ENCODE measurements at places on chromosomes 4 and X.

- no peak for DNase-seq
Measured at GRCh38 chr4:36286481-36286871, 5.1 kb downstream of the DTHD1 start.

- DNase-seq, result peak; percentile 90
Measured at GRCh38 chrX:130555341-130555740, 153.6 kb downstream of the RBMX2 start.

DNA sequence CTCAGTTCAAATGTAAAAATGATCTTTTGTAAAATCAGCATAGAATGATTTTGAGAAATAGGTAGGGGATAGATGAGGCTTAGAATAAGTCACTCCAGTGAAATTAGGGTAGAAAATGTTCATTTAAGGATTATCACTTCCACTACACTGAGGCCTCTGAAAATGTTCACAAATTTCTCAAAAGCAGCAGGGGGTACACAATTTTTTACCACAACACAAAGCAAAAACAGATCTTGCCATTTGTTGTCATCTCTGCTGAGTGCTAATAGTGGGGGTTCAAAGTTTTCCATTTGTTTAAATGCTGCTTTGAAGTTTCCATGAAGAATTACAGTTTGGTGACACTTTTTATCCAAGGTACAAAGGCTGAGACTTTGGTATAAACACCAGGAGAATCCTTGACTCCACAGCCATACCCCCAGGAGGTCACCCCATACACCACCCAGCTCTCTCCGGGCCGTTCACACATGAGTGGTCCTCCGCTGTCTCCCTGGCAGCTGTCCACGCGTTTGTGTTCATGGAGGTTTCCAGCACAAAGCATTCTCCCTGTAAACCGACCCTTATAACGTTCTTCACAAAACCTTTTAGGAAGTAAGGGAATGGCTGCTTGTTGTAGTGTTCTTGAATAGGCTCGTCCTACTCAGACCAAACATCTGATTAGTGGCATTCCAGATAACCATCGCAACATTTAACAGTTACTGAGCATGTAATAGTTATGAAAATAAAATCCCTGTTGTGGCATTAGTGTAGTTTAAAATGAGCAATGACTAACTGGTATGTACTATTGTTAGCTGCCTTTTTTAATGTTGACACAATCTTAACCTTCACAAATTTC is 71.0 kb downstream of the PRSS12 start:
- DNase-seq, result peak; percentile 66

DNA sequence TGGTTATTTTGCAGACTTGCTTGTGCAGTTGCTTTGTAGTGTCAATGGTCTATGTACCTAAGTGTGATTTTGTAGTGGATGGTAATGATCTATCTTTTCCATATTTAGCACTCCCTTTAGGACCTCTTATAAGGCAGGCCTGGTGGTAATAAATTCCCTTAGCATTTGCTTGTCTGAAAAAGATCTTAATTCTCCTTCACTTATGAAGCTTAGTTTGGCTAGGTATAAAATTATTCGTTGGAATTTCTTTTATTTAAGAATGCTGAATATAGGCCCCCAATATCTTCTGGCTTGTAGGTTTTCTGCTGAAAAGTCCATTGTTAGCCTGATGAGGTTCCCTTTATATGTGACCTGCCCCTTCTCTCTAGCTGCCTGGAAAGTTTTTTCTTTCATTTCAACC is 10.6 kb upstream of the HSD17B13 start:
- no peak for DNase-seq

- DNase-seq, result peak; percentile 93
Measured at GRCh38 chrX:63657821-63658220, 127.2 kb downstream of the ARHGEF9 start.

- no peak for DNase-seq
Measured at GRCh38 chr4:172707622-172708021, 461.0 kb upstream of the GALNT7 start.

GRCh38 chr4:168588916-168589531 is 92.2 kb downstream of the PALLD start:
- peak; percentile 82 for DNase-seq

DNA sequence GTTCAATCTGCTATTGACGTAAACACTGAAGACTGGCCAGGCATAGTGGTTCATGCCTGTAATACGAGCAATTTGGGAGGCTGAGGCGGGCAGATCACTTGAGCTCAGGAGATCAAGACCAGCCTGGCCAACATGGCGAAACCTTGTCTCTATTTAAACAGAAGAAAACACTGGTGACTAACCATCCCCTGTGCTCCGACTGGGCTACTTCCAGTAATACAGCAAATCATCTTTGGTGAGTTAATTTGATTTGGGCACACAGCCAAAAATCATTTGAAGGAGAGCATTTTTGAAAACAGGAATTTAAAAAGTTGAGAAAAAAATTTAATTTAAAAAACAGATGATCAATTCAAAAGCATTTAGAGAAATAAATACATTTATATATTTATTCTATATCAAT is 52.0 kb downstream of the SEC24D start:
- DNase-seq, result peak; percentile 47

DNA sequence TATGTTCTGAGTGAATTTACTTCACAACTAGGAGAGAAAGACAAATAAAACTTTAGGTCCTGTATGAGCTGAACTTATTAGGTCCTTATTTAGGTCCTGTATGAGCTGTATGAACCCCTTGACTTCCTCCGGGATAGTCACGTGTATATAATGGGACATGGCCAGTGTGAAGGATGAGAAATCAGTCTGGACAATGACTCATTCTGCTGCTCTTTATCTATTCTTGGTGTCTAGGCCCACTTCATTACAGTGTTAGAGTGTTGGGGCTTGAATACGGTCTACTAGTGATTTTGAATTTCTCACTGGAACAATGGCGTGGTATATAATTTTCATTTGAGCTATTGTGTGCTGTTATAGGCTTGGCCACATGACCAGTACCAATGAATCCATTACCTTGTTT is 21.9 kb downstream of the STK26 start:
- DNase-seq, result peak; percentile 14

- DNase-seq, result no peak
Measured at GRCh38 chrX:69038188-69038587, 127.1 kb downstream of the PJA1 start.

- no peak for DNase-seq
Measured at GRCh38 chr4:14410516-14410915, 591.8 kb upstream of the CPEB2 start.

- peak; percentile 43 for DNase-seq
Measured at GRCh38 chrX:138756234-138756633, 44.7 kb upstream of the FGF13 start.

- DNase-seq, result peak; percentile 31
Measured at GRCh38 chrX:103464072-103464773, 55.1 kb downstream of the RAB40A start.

DNA sequence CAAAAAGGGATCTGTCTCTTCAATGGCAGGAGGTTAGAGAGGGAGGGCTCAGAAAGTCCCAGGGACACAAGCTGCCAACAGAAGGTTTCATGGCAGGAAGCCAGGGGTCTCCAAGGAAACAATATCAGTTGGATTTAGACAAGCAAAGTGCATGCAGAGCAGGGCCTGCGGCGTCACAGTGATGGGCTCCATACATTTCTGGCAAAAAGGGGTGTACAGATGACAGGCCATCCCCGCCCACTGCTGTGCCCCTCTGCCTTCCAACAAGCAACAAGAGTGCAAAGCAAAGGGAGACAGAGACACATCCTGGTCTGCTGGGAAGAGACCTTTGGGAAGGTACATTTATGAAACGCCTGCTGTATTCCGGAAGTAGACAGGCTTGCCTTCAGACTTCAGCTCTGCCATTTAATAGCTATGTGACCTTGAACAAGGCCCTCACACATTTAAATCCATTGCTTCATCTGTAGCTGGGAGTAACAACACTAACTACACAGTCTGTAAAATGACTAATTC is 121.2 kb downstream of the AFAP1 start:
- peak; percentile 70 for DNase-seq

GRCh38 chr4:8292478-8293107 is 23.0 kb downstream of the HTRA3 start:
- DNase-seq, result no peak

GRCh38 chr4:59200992-59201391 is 1999.1 kb upstream of the ADGRL3 start:
- peak; percentile 11 for DNase-seq

DNA sequence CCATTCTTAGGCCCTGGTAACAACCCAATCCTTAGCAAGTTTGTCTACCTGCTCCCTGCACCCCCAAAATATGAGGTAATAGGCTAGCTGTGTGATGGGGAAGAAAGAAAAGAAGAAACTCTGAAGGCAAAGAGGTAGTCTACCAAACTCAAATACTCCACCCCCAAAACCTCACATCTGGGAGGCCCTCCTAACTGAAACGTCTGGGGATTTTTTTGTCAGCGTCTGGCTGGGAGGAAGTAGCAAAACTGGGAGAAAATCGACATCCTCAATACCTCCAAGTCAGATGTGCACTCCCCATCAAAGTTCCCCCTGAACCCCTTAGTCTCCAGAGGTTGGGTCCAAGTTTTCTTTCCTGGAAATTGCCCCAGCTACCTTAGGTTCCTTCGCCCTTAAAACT is 1.0 kb downstream of the LAMP2 start:
- DNase-seq, result no peak

DNA sequence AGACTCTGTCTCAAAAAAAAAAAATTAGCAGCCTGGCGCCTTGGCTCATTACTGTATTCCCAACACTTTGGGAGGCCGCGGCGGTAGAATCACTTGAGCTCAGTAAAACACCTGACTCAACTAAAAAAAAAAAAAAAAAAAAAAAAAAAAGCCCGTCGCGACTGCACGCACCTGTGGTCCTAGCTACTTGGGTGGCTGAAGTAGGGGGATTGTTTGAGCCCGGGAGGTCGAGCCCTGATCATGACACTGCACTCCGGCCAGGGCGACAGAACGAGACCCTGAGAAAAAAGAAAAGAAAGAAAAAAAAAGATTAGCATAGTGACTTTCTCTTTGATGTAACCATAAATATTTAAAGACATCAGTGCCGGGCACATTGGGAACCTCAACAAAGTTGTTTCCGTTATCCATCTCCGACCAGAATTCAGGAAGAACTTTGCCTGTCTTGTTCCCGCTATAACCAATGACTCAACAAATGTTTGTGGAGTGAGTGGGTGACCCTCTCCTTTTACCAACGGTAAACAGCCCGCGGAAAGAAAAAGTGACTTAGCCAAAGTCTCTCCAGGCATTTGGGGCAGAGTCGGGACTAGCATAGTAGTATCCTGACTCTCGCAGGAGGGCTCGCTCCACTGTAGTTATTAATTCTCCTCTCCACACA is 553 bp upstream of the MED28 start:
- DNase-seq, result peak; percentile 76

DNA sequence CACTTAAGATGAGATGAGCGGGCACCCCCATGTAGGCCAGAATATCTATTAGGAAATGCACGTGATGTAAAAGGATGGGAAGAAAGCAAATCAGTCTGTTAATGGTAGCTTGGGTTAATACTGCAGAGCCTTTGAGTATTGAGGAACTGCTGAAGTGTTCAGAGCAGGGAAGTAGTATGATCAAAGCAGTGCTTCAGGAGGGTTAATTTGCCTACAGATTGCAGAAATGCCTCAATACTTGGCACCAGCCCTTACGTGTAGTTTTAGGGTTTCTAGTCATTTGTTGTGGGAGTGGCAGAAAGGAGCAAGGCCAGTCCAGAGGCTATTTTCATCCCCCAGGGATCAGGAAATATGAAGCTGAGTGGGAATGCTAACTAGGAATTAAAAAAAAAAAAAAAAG is 19.7 kb downstream of the ZFX start:
- DNase-seq, result no peak

DNA sequence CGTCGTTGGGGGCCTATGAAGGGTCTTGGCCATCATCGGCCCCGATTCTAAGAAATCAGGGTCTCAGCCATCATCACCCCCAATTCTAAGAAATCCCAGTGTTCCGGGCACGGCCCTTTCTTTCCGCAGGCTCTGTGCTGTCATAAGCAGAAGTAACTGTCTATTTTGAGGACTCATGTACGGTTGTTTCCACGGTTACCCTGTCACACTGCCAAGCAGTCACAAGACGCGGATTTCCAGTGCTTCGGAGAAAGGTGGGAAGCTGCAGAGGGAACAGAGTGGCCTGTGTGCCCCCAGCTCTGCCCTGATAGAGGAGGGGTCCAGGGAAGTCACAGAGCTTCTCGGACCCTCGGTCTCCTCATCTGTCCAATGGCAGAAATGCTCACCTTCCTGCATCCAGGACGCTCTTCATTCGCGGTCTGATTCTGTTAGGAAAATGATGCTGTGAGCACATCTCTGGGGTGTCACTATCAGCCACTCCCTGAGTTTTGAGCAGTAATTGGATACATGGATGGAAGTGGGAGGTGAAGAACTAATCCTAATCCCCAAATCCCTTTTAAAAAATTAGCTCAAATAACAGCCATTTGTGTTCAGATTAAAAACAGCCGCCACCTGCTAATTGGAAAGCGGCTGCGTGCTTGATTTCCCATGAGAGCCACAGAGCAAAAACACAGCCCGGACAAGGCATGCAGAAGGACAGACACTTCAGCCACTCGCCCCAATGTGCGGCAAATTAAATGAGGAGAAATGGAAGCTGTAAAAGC is 73.1 kb downstream of the WFS1 start:
- peak; percentile 26 for DNase-seq

Data from fibroblast of skin of right biceps (primary cell).